ENCODE measurements at places on chromosomes 4 and X. TPM values are rescaled to one million over a fixed set of nuclear protein-coding genes. Genes with fewer than 3 reads are reported as not detected.

HTR2C gene
- total RNA-seq, result 2.1 TPM

SHROOM2 gene
- 29.0 TPM for total RNA-seq

CENPI gene
- 1.4 TPM for total RNA-seq

SYTL4 gene
- 27.1 TPM for total RNA-seq

HS6ST2 gene
- total RNA-seq, result 5.1 TPM

TLR1 gene
- 7.2 TPM for total RNA-seq

MAGEA2 gene
- not detected for total RNA-seq

GLRA3 gene
- 7.9 TPM for total RNA-seq

SUPT20HL2 gene
- not detected for total RNA-seq

PAGE1 gene
- total RNA-seq, result not detected

CSAG3 gene
- not detected for total RNA-seq

CFAP299 gene
- 5.0 TPM for total RNA-seq

PPEF2 gene
- 0.40 TPM for total RNA-seq

Data from dorsolateral prefrontal cortex (tissue), 122 donors.